ENCODE measurements at places on chromosomes 6 and 20.

DNA sequence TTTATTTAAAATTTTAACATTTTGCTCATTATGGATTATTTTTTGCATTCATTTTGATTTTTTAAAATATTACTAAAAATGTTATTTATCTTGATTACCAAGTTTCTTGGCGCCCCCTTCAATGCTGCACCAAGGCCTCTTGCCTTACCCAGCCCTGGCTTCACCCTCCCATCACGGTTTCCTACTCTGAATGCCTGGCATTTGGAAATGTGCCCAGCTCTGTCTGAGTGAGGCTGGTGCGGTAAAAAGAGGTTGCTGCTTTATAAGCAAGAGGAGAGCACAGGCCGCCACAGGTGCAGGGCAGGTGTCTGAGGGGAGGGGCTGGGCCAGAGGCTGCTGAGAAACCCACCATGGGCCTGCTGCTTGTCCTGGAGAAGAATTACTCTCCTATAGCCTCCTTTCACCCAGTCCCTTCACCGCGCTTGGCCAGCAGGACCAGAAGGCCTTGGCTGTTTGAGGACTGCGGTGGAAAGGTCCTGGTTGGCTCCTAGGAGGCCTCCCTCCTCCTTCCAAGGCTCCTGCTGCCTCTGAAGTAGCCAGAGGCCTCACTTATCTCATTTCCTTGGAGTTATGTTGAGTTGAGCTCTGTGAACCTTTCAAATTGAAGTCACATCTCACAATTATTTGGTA, 62.6 kb downstream of the BANF2 start:
- no peak for DNase-seq

DNA sequence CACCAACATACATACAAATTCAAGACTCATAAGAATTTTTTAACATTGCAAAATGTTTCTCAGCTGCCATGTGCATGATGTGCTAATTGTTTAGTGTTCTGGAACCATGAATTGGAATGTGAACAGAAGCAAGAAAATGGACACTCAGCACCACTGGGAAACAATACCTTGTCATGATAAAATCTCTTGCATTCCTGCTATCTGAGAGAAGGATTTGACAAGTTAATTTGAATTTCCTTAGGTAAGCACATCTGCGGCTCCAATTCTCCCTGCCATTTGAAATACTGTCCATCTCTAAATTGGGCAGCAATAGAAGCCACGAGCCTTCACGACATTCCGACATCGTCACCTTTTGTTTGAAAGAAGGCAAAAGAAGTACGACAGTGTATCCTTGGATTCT, 1104.6 kb upstream of the MAP3K7 start:
- DNase-seq, result no peak

DNA sequence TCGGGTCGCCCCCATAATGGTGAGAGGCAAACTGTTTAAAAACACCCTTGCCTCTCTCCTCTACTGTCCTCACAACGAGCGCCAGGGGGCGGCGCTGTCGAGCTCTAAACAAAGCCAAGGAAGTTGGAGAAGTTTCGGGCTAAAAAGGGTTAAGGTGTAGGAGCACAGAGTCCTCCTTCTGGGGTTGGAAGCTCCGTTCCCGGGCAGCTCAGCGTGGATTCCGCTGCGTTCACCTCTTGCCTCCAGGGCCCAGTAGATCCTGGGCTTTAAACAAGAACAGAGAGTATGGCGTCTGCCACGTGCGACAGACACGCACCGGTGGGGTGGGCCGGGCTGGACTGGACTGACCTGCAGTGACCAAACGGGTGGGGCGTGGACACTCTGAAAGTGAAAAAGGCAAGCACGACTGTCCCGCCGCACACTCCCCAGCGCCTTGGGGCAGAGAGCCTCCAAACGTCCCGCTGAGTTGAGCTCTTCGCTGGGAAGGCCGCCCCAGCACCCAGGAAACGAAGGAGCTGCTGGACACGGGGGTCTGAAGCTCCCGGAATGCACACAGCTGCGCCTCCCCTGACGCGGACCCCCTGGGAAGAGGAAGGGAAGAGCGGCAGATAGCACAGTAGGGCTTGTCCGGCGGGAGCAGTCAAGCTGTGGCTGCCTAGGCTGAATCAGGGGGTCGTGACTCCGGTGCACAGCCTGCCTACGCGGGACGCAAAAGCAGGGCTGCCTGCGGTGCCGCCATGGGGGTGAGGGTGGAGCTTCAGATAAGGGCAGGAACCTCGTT, 1.6 kb upstream of the THBD start:
- peak; percentile 84 for DNase-seq

DNA sequence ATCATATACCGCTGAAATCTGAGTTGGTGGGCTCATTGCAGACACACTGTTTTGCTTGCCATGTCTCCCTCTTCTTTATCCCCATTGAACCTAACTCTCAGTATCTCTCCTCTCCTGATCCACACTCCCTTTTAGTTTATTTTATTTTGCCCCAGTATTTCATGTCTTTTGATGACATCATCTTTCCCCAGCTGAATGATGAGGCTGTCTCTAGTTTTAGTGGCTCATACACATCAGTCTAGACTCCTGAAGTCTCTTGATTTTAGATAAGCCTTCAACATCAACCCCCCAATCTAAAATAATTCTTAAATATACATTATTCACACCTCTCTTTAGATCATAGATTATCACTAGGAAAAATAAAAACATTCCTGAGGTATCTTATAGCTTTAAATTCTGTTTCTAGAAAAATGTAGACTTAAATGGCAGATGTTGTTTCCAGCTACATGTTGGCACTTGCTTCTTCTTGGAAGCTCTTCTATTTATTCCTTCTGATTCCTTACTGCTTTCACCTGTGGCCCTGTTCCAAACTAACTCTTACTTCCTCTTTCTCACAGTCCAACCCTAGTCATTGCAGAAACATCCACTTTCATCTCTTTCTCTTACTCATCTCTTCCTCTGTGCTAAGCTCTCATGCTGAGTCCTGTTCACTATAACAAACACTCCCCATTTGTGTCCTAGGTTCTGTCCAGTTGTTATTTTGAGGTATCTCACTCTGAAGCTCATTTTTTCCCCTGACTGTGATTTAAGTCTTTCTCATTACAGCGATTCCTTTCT, 191.9 kb upstream of the SLC35B3 start:
- DNase-seq, result peak; percentile 6

GRCh38 chr20:63225082-63225454, 9.1 kb upstream of the YTHDF1 start:
- DNase-seq, result no peak

DNA sequence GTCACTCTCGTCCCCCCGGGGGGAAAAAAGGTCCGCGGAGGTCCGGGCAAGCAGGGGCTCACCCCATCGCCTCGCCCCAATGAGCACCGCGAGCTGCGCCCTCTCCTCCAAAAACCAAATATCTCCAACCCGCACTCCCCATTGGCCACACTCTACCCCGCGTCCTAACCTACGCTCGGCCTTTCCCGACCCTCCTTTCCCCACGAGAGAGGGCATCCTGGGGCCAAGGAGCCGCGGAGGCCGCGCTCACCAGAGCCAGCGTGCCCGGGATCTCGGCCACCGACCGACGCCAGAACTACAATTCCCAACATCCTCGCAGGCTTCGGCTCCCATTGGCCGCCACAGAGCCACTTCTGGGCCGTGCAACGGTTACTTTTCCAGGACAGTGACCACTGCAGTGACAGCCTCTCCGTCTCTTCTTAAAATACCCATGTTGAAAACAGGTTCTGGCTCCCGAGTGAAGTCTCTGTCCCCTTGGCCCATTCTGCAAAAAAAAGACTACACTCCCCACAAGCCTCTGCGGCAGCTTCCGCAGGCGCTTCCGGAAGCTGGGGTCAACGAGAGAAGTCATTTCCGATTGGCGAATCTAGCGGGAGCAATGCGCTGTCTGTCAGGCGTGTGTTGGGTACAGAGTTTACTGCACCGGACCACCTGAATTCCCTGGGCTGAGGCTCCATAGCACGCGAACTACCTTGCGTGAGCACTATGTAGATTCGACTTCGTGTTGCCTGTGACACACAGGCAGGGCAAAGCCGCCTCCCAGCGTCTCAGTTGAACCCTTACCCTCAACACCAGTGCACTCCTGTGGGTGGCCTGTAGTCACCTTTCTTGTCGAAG, at the start of gene ZNF343:
TSS of gene ZNF343 (minus strand) at position 285 of the 837 bp plus-strand sequence. CDS start 15,020 bp downstream, outside the sequence.
- DNase-seq, result peak; percentile 77

GRCh38 chr6:45587229-45588060, 209.7 kb upstream of the SUPT3H start:
- DNase-seq, result no peak

DNA sequence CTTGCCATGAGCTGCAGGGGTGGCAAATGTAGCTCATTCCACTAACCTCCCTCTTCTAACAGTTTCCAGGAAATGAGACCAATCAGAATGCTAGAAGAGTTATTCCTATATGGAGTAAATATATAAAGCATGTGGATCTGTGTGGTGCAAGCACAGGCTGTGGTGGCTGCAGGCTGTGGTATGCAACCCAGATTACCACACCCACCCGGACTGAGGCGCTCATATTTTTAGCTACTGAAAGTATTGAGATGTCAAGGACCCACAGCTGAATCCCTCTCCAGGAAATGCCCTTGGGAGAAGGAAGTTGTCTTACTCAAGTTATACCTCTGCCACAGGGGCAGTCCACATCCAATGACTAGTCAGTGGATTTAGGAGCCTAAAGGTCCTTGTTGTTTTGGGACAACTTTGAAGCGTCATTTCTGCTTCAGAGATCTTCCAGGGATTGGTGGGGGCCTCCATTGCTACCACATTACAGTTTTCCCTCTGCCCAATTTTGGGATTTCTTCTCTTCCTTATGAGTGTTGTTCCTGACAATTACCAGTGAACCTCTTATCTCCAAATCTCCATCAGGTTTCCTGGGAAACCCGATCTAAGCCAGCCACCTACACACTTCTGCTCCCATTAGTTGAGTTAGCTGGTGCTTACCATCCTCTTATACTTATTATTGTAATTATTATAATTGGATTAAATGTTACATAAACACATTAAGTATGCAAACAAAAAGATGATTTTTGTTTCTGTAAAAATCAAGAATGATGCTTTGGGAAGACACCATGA, 12.1 kb upstream of the REPS1 start:
- peak; percentile 58 for DNase-seq

DNA sequence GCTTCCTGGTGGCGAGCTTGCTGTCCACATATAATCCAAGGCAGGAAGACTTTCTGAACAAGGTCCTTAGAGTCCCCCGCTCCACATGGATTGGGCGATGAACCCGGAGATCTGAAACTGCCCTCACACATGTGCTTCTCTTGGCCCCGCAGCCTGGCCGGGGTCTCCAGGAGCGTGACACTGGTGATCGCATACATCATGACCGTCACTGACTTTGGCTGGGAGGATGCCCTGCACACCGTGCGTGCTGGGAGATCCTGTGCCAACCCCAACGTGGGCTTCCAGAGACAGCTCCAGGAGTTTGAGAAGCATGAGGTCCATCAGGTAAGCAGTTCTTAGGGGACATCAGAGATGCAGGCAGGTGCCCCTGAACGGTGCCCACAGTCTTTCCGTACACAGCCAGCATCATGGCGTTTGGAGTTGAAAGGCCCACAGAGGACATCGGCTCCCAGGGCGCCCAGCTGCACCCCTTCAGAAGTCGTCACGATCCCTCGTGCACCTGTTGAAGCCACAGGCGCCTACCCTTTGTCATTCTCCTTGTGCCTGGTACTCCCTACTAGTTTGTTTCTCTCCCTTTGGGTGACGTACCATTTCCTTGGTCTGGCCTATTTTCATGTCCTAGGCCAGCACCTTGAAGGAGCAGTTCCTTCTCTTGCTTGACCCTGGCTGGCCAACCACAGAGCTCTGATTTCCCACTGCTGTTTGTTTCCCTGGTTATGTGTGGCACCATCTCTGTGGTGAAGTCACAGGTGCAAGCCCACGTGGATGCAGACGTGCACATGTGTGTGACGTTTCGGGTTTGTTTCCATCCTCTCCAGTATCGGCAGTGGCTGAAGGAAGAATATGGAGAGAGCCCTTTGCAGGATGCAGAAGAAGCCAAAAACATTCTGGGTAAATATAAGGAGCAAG, 43.3 kb upstream of the IRF4 start:
- DNase-seq, result no peak

DNA sequence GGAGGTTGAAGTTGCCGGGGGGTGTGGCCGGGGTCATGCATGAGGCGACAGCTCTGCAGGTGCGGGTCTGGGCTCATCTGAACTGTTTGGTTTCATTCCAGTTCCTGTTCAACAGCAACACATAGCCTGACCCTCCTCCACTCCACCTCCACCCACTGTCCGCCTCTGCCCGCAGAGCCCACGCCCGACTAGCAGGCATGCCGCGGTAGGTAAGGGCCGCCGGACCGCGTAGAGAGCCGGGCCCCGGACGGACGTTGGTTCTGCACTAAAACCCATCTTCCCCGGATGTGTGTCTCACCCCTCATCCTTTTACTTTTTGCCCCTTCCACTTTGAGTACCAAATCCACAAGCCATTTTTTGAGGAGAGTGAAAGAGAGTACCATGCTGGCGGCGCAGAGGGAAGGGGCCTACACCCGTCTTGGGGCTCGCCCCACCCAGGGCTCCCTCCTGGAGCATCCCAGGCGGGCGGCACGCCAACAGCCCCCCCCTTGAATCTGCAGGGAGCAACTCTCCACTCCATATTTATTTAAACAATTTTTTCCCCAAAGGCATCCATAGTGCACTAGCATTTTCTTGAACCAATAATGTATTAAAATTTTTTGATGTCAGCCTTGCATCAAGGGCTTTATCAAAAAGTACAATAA, 72.5 kb downstream of the PTPN1 start:
- no peak for DNase-seq

DNA sequence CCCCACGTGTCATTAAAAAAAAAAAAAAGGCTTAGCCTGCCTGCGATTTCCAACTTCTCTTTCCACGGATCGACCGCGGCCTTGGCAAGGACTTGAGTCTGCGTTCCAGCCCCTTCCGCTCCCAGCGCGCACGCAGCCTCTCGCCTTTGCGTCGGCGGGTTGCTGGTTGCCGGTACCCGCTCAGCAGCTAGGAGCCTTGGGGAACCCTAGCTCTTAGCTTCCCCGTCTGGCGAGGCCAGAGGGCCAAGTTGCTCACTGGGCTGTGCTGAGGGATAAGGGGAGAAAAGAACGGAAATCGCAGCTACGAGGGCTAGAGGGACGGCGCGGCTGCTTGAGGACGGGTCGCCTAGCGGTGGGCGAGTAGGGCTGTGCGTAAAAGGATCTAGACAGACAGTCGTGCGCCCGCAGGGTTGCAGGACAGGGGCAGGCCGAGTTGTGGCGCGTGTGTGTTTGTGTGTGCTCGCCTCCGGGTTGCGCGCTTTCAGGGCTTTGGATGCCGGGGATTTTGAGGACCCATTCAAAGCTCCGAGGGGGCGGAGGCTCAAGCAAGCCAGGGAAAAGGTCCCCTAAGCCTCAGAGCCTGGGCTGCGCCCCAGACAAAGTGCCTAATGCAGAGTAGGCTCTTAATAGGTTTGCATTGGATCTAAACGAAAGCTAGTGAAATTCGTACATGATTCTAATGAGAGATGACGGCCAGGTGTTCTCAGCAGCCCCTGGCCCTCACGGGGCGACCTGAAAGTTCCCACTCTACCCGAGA, 40.5 kb upstream of the OSTM1 start:
- peak; percentile 70 for DNase-seq
